ENCODE measurements at places on chromosomes 6 and 20.

- no peak for DNase-seq
Measured at GRCh38 chr6:22621028-22621427, 51.7 kb downstream of the HDGFL1 start.

DNA sequence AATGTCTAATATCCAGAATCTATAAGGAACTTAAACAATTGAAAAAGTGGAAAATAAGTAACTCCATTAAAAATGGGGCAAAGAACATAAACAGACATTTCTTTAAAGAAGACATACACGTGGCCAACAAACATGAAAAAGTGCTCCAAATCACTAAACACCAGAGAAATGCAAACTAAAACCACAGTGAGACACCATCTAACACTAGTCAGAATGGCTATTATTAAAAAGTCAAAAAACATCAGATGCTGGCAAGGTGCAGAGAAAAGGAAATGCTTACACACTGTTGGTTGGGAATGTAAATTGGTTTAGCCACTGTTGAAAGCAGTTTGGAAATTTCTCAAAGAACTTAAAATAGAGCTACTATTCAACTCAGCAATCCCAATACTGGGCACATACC lies 169.2 kb upstream of the MANEA start:
- DNase-seq: no peak

DNA sequence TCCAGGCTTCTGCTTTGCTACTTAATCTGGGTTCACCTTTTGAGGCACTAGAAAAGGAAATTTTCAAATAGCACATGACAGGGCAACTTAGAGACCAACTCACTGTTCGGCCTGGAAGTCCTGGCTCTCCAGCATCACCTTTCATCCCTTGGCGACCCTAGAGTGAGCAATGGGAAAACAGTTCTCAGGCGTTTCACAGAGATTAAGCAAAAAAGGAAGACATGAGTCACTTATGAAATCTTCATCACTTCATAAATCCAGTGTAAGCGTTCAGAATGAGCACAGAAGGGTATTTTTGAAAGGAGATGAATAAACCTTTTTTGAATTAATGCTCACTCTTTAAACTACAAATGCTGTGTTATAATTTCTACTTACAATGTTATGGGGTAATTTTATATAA lies 104.0 kb downstream of the COL12A1 start:
- DNase-seq: no peak

GRCh38 chr20:13930281-13930680 lies 60.1 kb downstream of the SEL1L2 start:
- DNase-seq: no peak

DNA sequence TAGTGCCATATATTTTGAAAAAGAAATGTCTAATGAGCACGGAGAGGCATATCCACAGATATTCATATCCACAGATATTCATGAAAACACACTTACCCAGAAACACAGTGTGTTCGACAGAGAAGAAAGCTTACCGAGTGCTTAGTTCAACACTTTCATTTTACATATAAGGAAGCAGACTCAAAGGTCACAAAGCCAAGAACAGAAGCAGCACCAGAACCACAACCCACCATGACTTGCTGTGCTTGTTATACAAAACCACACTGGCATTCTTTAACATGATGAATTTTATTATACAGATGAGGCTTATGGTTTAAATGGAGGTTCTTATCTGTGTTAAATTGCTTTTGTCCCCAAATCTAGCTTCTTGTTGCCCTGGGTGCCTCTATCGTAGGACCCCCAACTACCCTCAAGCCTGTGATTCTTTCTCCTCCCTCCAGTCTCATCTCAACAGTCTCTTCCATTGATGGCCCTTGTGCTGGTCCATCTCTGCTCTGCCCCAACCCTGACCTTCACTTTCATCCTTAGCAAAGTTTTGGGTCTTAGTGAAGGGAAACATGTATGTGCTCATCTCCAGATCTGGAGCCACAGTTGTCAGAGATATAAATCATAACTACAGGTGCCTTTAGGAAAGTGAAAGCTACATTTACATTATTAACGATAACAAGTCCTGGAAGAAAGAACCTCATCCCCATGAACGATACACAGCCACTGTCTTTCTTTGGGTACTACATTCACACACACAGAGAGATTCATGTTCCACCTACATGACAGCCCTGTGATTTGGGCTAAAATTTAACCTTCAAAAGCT lies 40.0 kb downstream of the SF3B5 start:
- no peak for DNase-seq

DNA sequence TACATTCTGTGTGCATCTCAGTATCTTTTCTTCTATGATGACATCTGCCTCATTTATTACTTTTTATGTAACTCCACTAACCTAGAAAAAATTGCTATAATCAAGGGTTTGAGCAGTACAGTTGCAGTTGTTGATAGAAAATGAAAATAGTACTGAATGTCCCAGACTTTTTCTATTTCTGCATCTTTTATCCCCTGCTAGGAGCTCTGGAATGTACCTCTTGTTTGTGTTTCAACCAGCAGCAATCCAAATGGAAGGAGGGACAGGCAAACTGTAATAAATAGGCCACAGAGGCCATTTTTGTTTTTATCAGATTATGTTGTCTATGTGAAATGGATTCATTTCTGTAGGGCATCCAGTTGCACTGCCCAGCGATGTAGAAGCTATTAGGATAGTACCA lies 536.9 kb downstream of the KIF16B start:
- no peak for DNase-seq

- DNase-seq: peak; percentile 29
Measured at GRCh38 chr6:45420083-45420908, 42.6 kb upstream of the SUPT3H start.

DNA sequence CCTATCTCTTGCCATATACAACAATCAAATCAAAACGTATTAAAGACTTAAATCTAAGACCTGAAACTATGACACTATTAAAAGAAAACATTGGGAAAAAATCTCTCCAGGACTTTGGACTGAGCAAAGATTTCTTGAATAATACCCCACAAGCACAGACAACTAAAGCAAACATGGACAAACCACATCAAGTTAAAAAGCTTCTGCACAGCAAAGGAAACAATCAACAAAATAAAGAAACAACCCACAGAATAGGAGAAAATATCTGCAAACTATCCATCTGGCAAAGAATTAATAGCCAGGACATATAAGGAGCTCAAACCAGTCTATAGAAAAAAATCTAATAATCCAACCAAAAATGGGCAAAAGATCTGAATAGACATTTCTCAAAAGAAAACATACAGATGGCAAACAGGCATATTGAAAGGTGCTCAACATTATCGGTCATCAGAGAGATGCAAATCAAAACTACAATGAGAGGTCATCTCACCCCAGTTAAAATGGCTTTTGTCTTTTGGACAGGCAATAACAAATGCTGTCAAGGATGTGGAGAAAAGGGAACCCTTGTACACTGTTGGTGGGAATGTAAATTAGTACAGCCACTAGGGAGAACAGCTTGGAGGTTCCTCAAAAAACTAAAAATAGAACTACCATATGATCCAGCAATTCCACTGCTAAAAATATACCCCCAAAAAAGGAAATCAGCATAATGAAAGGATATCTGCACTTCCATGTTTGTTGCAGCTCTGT lies 76.2 kb downstream of the SNX5 start:
- no peak for DNase-seq

- no peak for DNase-seq
Measured at GRCh38 chr6:77492530-77492929, 29.2 kb upstream of the HTR1B start.

DNA sequence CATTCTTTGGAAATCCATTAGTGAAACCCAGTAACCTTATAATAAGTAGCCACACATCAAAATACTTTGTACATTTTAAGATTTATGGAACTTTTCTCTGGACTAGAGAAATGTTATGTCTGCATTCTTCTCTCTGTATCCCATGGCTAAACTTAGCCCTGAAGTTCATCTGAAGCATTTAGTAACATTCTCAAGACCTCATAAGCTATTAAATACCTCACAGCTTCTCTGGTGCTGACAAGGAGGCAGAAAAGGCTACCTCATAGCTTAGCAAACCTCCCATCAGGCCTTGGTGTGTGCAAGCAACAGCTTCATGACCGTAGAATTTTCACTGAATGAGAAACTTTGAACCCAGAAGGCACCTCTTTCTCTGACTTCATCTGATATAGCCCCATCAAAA lies 38.9 kb upstream of the HDGFL1 start:
- DNase-seq: no peak

DNA sequence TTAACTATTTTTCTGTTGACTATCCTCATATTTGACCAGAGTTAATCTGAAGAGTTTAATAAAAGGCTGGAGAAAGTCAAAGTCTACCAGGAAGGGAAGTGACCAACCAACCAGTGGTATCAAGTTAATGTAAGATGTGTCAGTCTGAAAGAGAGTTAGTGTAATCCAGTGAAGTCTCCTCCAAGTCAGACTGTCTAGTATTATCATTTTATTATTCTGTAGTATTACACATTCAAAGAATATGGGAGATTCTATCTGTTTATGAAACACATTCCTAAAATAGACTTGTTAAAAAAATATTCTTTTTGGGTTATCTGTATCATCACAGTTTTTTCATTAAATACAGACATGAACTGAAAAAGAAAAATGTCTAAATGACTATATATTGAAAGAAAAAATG lies 194.4 kb downstream of the BTBD9 start:
- no peak for DNase-seq

DNA sequence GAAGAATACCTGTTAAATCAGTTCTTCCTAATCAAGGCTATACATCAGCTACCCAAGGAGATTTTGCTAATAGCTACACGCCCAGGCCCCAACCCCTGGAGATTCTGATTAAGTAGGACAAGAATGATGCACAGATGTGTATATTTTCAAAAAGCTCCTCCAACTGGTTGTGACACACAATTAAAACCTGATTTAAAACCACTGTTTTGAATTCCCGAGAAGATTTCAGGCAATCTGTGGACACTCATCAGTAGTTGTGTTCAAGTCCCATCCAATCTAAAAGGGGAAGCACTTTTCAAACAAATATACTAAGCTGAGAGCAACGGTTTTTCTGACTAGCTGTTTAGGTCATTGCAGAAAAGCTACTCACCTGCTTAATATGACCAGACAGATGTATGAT lies 118.9 kb upstream of the NHSL1 start:
- no peak for DNase-seq

DNA sequence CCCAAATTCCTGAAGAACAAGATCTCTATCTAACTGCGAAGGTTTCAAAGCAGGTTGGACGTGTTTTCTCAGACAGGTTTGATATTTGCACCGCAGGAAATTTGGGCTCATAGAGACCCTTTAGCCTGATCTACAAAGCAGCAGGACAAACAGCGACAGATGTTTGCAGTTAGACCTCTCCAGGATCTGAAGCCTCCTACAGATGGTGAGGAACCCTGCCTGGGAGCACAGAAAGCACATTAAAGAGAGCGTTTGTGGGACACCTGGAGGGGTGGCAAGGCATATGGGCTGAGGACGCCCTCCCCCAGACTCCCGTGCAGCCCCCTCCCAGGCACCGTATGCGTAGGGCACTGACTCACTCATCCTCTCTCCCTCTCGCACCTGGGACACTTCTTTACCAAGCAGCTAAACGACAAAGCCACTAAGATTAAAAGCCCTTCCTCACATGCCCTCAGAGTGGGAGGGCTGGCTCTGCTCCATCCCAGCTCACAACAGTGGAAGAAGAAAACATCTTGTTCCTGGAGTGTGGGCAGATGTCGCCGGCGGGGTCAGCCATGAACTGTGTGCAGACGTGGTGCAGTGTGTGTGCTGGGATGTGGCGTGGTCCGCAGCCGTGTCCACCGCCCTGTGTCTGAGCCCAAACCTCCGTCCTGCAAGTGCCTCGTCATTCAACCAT lies 249.7 kb upstream of the AFDN start:
- no peak for DNase-seq

- no peak for DNase-seq
Measured at GRCh38 chr6:169527306-169527705, 174.5 kb downstream of the WDR27 start.

- no peak for DNase-seq
Measured at GRCh38 chr20:15378151-15378550, 1040.7 kb upstream of the FLRT3 start.

DNA sequence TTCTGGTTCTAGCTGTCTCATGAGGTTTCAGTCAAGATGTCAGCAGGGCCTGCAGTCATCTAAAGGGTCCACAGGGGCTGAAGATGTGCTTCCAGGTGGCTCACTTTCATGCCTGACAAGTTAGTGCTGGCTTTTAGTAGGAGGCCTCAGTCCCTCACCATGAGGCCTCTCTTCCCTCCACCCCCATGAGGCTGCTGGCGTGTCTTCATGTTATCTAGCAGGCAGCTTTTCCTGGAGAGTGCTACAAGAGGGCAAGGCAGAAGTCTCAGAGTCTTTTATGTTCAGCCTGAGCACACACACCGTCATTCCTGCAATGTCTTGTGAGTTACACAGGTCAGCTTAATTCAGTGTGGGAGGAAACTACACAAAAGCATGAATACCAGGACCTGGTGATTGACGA lies 769.9 kb downstream of the HDGFL1 start:
- DNase-seq: no peak

- no peak for DNase-seq
Measured at GRCh38 chr20:50605136-50605535, 86.2 kb downstream of the RIPOR3 start.

DNA sequence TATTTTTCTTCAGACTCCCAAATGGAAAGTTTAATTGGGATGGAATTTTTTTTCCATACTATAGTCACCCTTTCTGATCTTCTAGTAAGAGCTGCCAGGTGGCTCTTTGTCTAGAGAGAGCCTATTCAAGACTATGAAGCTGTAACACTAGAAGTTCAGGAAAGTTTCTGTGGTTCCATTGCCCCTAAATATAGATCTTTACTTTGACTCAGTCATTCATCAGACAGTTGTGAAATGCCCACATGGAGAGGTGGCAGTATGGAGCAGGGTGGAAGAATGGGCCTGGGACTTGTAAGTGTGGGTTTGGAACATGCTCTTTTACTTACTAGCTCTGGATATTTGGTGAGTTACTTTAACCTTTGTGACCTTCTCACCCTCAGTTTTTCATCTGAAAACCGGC lies 87.8 kb downstream of the CTNNBL1 start:
- DNase-seq: no peak

DNA sequence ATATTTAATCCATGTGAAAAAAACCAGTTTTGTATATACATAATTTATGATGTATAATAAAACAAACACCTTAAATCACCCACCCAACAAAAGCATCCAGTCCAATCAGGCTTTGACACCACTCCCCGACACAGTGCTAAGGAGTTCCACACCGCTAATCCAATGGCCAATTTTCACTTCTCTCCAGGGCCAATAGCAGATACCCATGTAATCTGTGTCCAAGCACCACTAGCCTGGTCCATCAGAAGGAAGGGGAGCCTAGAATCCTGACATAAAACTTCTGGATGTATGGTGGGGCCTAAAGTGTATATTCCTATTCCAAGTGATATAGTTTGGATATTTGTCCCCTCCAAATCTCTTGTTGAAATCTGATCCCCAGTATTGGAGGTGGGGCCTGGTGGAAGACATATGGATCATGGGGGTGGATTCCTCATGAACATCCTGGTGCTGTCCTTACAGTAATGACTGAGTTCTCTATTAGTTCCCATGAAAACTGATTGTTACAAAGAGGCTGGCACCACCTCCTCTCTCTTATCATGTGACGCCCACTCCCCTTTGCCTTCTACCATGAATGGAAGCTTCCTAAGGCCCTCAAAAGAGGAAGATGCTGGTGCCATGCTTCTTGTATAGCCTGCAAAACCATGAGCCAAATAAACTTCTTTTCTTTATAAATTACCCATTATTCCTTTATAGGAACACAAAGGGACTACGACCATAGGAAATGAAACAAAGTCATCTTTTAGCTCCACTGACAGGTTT lies 20.8 kb downstream of the RALGAPA2 start:
- DNase-seq: no peak

Measured in stimulated activated CD8-positive, alpha-beta memory T cell treated with anti-CD3 and anti-CD28 coated beads, Interleukin-15, amount 100 ng/mL, for 24 hours (primary cell).